ENCODE measurements at places on chromosomes 1 and 21.

DNA sequence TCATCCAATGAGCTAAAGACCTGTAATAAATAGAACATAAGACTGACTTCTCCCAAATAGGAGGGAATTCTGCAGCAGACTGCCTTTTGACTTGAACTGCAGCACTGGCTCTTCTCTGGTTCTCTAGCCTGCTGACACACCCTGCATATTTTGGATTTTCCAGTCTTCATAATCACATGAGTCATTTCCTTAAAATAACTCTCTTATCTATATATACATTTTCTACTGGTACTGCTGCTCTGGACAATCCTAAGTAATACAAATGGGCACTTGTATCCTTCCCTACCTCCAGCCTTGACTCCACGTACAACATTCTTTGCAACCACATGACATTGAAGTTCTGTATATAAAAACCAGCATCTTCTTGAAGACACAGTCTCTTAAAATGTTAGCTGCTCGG lies 429.4 kb upstream of the TMPRSS15 start:
- DNase-seq = no peak

- no peak for DNase-seq
Measured at GRCh38 chr1:3777078-3777547, 4.6 kb downstream of the SMIM1 start.

DNA sequence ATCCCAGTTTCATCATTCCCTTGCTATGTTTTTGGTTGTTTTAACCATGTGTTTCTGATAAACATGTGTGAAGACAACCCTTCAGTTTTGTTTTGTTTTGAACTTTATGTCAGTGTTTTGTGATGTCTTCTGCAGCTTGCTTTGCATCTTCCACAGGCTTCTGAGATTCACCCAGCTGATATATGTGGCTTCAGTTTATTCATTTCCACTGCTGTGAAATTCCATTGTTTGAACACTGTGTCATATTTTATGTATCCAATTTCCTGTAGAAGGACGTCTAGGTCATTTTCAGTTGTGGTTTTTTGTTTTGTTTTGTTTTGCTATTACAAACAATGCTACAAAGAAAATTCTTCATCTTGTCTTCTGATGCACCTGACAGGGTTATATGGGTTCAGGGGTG lies 27.2 kb upstream of the SLC26A9 start:
- DNase-seq = peak; percentile 68

- DNase-seq = no peak
Measured at GRCh38 chr1:74235153-74235552, at the start of gene TNNI3K. Gene TNNI3K, plus strand, starts transcription at chr1:74235387. Its CDS starts 65 bp downstream, at chr1:74235452.

- no peak for DNase-seq
Measured at GRCh38 chr1:36734356-36734755, 251.6 kb upstream of the CSF3R start.

DNA sequence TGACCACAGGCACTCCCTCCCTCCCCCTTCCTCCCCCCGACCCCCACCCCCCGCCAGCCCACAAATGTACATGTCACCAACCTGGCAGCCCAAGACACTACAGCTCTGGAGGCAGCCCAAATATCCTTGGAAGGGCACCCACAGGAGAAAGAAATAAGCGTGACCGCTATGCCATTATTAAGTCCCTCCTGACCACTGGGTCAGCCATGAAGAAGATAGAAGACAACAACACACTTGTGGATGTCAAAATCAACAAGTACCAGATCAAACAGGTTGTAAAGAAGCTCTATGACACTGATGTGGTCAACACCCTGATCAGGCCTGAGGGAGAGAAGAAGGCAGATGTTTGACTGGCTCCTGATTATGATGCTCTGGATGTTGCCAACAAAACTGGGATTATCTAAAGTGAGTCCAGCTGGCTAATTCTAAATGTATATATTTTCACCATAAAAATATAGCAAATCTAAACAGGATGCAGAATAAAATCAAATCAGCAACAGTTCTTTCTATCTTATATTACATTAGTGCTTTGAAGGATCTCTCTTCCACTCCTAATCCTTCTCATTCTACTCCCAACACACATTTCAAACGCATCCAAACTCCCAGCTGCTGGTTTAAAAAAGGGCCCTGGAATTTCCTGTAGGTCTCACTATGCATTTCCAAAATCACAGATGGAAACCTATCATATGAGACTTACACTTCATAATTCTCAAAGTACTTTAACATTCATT lies 77.4 kb upstream of the SLFNL1 start:
- no peak for DNase-seq

Measured in DMS153 (cell line).